ENCODE measurements at places on chromosomes 3 and 15. TPM values are rescaled to one million over a fixed set of nuclear protein-coding genes. Genes with fewer than 3 reads are reported as not detected.

The ATP13A5 gene
- polyA plus RNA-seq: 0.34 TPM

The CPLX3 gene
- 0.13 TPM for polyA plus RNA-seq

The PRR20G gene
- polyA plus RNA-seq: not detected

The SLC9C1 gene
- polyA plus RNA-seq: not detected
